ENCODE measurements at places on chromosomes 7 and 10. TPM values are rescaled to one million over a fixed set of nuclear protein-coding genes. Genes with fewer than 3 reads are reported as not detected.

- DNase-seq: no peak
Observed at GRCh38 chr10:86366902-86367151, 232 bp upstream of the GRID1 start.

The BICC1 gene
- 68.7 TPM for polyA plus RNA-seq

- DNase-seq: no peak
Observed at GRCh38 chr10:75202321-75203045, 8.1 kb upstream of the VDAC2 start.

DNA sequence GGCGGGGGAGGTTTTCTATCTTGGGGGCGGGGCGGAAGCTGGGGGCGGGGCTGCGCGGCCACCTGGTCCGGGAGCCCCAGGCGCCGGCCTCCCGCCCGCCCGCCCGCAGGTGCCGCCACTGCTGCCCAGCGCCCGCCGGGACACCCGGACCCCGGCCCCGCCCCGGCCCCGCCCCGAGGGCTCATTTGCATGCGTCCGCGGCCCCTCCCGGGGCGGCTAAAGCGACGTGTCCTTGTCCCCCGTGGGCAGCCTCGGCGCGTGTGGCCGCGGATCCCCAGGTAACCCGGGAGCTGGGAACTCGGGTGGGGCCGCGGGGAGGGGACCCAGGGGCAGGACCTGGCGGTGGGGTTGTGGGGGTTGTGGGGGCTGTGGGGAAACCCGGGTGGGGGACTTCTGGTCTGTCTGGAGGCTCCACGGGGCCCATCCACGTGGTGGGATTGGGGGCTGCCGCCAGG is at the start of gene BHLHA15:
BHLHA15 (plus strand) TSS at position 219 of the 455 bp plus-strand sequence. CDS start 871 bp downstream, outside the sequence.
- no peak for DNase-seq

DNA sequence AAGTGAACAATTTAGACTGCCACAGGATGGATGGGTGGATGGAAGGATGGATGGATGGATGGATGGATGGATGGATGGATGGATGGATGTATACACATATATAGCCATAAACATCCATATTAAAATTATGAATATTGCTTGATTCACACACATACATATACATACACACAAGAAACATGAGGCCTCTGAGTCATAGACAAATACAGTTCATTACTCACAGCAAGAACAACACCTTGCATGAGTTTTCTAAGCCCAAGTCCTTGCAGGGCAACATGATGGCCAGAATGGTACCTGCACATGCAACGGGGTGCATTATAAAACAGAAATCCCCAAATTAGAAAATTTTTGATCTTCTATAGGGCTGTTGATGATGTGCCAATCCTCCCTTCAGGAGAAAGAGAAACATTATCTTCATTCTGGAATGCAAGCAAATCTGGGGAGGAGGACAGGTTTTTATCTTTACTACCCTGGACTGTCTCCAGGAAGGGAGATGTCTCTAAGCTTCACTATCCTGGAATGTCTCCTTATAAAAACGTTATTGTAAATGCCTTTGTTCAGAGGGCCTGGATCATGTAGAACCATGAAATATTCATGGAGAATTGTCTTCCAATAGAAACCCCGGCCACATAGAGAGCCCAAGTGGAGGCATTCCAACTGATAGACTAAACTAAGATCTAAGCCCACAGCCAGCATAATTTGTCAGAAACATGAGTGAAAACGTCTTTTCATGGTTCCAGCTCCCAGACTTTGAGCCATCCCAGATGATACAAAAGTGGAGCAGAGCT is 238.6 kb upstream of the LRRN3 start:
- no peak for DNase-seq

The TMEM184A gene
- polyA plus RNA-seq: 9.7 TPM

- no peak for DNase-seq
Observed at GRCh38 chr10:35626971-35627507, 15.1 kb downstream of the FZD8 start.

GRCh38 chr7:28069807-28070206 is 110.8 kb downstream of the JAZF1 start:
- peak; percentile 80 for DNase-seq

DNA sequence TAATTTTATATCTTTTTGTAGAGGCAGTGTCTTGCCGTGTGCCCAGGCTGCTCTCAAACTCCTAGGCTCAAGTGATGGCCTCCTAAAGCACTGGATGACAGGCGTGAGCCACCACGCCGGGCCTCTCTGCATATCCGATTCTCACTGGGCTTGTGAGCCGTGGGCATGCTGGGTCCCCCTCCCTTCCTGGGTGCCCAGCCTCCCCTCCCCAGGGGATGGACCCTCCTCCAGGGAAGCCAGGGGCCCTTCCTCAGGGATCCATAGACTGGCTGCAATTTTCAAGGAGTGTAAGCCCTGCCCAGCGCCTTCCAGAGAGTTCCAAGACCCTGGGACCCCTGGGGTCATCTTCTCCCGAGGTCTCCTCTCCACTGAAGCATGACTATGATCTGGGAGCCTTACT is 23.7 kb upstream of the ELFN1 start:
- DNase-seq: no peak

DNA sequence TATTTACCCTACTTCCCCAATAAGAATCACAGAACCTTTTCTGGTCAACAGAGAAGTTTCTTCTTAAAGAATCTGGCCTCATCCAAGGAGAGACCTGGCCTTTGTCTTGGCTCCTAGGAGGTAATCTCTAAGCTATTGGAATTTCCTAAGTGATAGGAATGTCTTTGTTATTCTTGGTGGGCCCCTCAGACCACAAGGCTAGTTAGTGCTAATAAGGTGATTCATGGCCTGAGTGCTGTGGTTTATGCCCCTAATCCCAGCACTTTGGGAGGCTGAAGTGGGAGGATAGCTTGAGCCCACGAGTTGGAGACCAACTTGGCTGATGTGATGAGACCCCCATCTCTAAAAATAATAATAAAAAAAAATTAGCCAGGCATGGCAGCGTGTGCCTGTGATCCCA is 60.0 kb upstream of the CYP2C18 start:
- no peak for DNase-seq

DNA sequence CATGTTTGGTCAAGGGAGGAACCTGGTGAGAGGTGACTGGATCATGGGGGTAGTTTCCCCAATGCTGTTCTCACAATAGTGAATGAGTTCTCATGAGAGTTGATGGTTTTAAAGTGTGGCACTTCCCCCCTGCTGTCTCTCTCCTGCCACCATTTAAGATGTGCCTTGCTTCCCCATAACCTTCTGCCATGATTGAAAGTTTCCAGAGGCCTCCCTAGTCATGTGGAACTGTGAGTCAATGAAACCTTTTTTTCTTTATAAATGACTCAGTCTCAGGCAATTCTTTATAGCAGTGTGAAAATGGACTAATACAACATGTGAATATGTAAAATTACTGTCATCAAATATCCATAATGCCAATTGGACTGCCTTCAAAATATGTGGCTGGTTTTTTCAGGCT is 165.5 kb upstream of the TARP start:
- no peak for DNase-seq

DNA sequence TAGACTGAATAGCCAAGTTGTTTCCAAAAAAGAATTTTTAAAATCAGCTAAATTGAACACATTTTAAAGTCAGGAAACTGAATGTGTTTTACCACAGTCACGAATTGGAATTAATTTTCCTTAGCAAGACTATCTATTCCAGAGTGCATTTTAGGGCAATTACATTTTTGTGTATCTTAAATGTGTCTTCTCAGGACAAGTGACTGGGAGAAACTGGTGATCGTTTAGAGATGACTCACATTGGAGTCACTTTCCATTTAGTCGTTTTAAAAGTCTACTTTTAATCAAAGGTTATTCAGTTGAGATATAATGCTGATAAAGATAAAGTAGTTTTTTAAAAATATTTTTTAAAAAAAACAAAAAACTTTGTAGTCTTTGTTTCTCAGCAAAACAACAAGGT is 191.7 kb upstream of the SLC26A5 start:
- no peak for DNase-seq

- no peak for DNase-seq
Observed at GRCh38 chr7:105816954-105817615, 59.3 kb downstream of the ATXN7L1 start.

GRCh38 chr10:129944456-129944855 is 19.6 kb downstream of the EBF3 start:
- DNase-seq: no peak

GRCh38 chr7:35971133-35971891 is 170.5 kb downstream of the SEPTIN7 start:
- no peak for DNase-seq

DNA sequence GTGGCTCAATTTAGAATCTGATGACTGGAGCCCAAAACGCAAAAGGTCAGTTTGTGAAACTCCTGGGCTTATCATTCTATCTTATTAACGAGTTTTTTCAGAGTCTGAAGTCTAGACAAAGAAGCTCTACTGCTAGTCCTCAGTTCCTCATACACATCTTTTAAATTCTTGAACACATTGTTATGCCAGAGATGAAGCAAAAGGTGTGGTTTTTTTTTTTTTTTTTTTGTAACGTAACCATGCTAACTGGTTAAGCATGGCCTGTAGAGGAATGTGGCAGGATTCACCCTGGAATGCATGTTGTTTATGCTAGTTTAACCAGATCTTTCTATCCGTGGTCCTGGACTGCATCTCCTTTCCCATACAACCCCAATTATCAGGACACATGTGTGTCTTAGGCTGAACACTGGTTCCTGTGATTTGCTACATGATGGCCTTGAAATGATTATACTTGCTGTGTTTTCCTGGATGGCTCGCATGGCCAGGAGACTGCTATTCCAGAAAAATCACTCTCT is 79.3 kb upstream of the MDFIC start:
- DNase-seq: no peak

DNA sequence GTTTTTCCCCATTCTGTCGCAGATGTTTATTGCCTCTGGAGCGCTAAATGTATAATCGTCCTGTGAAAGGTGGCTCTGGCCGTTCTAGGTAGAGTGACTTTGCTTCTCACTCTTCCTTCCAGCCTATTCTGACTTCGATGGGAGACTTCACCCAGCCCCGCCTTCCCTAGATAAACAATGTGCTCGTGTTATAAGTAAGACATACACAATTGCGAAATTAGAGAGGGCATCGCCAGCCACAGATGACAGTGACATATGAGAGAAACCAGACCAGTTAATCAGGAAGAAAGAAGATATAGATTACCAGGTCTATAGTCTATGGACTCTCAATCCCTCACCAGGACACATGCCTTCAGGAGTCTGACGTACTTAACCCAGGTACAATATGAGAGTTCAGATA is 1050.5 kb upstream of the AUTS2 start:
- DNase-seq: no peak

- peak; percentile 54 for DNase-seq
Observed at GRCh38 chr10:81019029-81019890, 481.6 kb downstream of the SH2D4B start.

- no peak for DNase-seq
Observed at GRCh38 chr7:100469227-100470044, 5.4 kb upstream of the SPACDR start.

The ZNF804B gene
- 0.35 TPM for polyA plus RNA-seq

- DNase-seq: no peak
Observed at GRCh38 chr10:86715156-86715795, 41.1 kb upstream of the BMPR1A start.

GRCh38 chr7:31922848-31923247 is 147.4 kb downstream of the PDE1C start:
- no peak for DNase-seq

DNA sequence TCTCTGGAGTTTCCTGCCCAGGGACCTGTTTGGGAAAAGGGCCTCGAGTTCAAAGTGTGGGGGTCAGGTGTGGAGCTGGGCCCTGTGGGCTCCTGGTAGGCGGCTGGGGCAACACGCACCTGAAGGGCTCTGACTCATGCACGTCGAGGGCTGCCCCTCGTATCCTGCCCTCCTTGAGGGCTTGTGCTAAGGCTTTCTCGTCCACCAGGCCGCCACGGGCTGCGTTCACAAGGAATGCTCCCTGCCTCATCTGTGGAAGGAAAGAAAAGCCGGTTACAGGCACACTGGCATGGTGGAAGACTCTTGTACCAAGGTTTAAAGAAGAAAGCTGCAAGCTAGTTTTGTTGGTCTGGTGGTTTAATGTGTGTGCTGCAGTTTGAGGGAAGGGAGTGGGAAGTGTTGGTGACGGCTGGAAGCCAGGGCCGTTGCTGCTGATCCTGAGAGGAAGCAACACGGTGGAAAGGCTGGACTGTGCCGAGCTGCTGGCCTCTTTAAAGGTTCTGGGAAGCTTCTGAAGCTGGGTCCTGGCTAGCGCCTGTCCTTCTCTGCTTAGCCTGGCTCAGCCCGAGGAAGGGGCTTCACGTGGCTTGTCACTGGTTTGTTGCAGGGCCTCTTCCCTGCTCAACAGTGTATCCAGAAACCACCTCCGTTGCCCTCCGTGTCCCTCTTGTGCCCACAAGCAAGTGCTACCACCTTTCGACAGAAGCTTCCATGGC is 52.0 kb downstream of the ZRANB1 start:
- no peak for DNase-seq

The EBLN1 gene
- polyA plus RNA-seq: not detected

The LGI1 gene
- 3.8 TPM for polyA plus RNA-seq

- DNase-seq: no peak
Observed at GRCh38 chr7:18648849-18649758, 153.6 kb downstream of the HDAC9 start.

DNA sequence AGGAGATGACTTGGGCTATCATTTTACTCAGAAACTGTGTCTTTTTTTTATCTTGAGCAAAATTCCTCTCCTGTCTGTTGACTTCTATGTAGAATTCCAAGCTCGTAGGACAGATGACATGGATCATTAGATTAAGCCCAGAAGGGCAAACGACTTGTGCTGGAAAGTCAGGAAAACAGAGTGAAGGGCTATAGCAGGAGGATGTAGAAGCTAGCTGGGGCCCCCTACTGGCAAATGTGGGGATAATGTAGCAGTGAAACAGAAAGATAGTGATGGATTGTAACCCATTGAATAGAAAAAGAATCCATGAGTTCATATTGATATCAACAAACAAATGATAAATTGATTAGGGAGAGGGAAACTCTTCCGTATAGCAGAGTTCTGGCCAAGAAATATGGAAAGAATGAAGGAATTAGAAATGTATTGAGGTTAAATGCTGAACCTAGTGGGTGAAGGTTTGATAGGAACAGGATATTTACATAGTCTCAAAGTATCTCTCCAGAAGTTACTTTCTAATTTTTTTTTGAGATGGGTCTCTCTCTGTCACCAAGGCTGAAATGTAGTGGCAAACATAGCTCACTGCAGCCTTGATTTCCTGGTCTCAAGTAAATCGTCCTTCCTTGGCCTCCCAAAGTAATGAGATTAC is 103.6 kb downstream of the LYZL1 start:
- no peak for DNase-seq

GRCh38 chr7:44496385-44496784 is 5.9 kb upstream of the NUDCD3 start:
- DNase-seq: no peak

DNA sequence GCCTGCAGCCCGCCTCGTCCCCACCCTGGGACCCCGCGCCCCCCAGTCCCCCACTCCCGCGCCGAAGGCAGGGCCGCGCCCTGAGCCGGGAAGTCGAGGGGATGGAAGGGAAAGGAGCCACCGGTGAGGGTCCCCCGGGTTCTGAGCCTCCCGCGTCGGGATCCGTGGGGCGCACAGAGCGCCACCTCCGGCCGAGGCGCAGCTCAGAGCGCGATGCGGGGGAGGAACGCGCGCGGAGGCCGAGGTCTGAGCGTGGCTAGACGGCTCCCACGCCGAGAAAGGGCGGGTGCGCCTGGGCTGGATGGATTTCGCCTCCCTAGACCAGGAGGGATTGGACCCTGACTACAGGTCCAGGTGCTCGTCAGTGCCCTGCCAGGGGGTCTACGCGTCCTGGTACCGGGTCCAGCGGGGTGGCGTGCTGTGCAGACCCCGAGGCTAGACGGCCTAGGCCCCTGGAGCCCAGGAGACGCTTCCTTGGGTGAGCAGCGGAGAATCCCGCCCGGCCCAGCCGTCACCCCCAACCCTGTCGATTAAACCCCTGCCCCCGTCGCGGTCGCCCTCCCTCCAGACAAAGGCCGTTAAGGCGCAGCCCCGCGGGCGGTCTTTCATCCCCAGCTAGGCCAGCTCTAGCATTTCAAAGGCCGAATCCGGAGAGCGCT is 986 bp upstream of the PDGFA start:
- no peak for DNase-seq

Data from renal pelvis (tissue), 12 donors.